ENCODE measurements at places on chromosomes 4 and X. TPM values are rescaled to one million over a fixed set of nuclear protein-coding genes. Genes with fewer than 3 reads are reported as not detected.

Gene RPL39
- 2,148 TPM for total RNA-seq

Gene PPP4R3C
- not detected for total RNA-seq

Gene FANCB
- total RNA-seq = 3.2 TPM

Gene S100G
- not detected for total RNA-seq

Gene PLA2G12A
- 88.4 TPM for total RNA-seq

Gene CYBB
- not detected for total RNA-seq

Gene NDNF
- 0.09 TPM for total RNA-seq

Data from bronchial smooth muscle cell (primary cell).